Activated T-cell treated with anti-CD3 and anti-CD28 coated beads, Interleukin-2, amount 50 U/mL, for 1 hour (primary cell): ENCODE measurements at places on chromosomes 1 and 21.

- peak; percentile 54 for DNase-seq
Measured at GRCh38 chr1:36576118-36576517, 93.4 kb upstream of the CSF3R start.

DNA sequence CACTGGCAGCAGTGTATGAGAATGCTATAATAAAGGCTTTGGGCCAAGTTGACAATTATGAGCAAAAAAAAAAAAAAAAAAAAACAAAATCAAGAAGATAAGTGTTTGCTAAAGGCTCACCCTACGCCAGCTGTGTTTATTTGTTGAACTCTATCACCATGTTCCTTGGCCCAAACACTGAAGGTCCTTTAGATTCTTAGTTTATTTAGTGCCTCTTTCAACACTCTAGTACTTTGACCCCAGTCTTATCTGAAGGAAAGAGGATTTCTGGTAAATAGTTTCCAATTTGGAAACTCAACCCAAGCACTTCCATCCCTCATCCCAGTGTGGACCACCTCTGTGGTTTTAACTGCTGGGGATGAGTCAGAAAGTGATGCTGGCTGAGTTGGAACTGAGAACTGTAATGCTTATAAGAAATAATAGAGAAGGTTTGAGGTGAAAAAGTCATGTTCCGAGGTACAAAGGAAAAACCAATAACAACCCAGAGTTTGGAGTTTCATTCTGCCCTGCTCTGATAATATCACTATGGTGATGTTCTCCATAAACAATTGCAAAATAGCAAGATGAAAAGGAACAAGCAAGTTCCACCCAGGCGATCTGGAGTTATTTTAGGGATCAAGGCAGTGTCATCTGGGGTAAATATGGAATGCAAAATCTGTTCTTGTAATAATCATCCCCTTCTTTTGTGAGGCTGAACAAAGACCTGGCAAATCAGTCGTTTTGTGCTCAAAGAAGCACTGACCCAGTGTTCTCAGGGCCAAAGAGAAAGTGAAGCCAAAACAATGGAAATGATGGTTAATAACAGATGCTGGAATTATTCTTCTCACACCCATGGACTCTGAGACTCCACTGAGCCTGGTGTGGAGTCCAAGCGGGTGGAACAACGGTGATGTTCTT, 19.7 kb upstream of the CAPZB start:
- no peak for DNase-seq

GRCh38 chr1:228304225-228304624, 96.4 kb downstream of the OBSCN start:
- peak; percentile 5 for DNase-seq

DNA sequence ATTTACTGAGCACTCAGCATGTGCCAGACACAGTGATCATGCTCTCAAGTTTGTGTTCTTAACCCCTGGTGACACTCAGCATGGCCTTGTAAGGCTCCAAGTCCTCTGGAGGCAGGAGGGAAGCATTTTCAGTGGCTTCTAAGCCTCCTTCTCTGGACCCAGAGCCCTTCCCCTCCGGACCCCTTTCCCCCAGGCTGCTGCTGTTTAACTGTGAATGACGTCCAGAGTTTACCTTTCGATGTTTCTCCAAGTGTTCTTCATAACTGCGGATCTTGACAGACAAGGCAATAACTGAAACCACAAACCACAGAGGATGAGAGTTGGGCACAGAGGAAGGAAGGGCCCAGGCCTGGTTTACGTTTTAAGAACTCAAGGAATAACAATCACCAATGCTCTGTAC, 6.5 kb downstream of the MRPS15 start:
- no peak for DNase-seq

DNA sequence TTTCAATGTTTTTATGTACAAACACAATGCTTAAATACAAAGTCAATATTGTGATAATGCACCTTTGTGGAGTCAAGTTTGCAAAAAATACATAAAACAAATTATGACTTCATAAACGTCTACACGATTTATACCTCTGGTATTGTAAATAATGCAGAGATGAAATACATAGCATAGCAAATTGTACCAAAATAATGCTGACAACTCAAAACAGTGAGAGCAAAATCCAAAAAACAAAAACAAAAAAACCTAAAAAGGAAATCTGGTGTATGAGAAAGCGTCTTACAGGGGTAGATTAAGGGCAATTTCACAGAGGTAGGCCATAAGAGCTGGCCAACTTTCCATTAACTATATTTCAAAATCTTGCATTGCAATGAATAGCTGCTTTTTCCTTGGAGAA, 161.5 kb upstream of the LRRC7 start:
- no peak for DNase-seq

DNA sequence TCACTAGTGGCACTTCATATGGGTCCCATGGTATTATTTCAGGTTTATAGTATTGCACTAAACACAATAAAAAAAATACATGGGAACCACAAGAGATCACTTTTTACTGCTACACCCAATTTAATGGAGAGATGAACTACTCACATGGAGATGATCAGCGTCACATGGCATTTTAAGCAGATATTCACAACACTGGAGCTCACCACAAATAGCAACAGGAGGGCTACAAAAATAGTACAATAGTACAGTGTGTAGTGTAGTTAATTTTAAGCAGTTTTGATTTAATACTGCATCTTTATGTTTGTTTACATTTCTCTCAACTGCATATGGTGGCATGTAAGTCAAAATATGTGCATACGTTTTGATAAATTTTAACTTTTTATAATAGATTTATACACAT, 31.0 kb downstream of the SNX7 start:
- DNase-seq = no peak

DNA sequence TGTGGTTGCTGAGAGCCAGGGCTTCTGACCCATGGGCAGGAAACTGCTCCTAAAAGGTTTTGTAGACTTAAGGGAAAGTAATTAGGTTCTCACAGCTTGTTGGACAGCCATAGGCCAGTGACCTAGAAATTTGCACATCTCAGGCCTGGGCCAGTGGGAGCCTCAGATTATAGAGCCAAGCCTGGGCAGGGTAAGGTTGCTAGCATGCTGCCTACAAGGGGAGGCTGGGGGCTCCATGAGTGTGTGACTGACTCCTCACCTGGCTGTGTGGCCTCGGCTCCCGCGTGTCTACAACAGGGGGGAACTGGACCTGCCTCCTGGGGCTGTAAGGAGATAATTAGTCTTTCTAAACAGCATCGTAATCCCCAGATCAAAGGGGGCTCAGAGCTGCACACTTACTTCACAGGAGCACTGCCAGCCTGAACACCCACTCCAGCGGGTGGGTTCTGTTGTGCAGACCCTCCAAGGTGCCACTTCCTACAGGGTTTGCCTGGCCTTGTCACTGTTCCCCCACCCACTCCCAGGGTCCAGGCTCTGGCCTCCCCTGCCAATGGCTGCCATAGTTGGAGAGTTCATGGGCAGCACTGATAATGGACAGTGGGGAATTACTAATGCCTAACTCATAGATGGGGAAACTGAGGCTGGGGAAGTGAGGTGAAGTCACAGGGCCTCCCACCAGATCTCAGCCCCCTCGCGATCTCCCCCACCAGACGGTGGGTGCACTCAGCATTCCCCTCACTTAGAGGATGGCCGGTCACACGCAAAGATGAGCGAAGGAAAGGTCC, 230.4 kb upstream of the TMEM51 start:
- DNase-seq = no peak

DNA sequence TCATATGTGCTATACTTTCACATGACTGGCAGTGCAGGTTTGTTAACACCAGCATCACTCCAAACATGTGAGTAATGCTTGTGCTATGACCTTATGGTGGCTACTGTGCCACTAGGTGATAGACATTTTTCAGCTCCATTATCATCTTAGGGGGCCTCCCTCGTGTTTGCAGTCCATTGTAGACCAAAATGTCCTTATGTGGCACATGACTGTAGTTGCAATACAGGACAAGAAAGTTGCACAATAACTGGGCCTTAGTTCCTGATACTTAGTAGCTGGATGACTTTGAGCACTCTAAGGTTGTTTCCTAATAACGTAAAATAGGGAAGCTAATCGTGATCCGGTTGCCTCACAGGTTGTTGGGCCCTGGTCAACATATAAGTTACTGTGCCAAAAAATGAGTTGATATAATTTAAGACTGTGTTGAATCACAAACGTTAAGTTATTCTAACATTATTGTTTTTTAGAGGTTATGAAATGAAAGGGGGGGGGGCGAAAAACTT, 511 bp upstream of the SNX27 start:
- DNase-seq = no peak

DNA sequence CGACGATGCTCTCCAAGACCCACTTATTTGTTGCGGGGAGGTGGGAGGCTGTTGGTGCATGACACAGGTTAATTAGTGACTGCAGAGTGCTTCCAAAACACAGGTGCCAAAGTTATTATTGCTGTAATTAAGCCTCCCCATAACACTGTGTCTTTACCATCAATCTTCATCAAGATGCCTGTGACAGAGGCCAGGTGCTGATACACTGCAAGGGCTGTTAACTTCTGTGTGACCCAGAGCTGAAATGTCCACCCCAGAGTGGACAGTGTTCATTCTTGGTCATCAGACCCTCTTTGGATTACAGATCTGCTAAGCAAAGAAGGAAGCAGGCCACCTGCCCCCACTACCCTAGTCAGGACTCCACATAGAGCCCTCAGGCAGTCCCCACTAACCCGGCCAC, 55.5 kb downstream of the CAPN8 start:
- no peak for DNase-seq

GRCh38 chr1:192316942-192317450, at the start of gene RGS21:
RGS21 (plus strand) TSS chr1:192316992; CDS start chr1:192343037, 26,045 bp downstream.
- DNase-seq = no peak

- no peak for DNase-seq
Measured at GRCh38 chr1:212618466-212619210, 10.1 kb downstream of the ATF3 start.

- no peak for DNase-seq
Measured at GRCh38 chr21:14677639-14678179, 131.6 kb upstream of the SAMSN1 start.

GRCh38 chr1:116994411-116994810, 7.1 kb upstream of the CD101 start:
- no peak for DNase-seq

- no peak for DNase-seq
Measured at GRCh38 chr1:67749844-67750690, 65.1 kb downstream of the GADD45A start.

GRCh38 chr1:245181158-245181517, 26.4 kb downstream of the KIF26B start:
- no peak for DNase-seq

DNA sequence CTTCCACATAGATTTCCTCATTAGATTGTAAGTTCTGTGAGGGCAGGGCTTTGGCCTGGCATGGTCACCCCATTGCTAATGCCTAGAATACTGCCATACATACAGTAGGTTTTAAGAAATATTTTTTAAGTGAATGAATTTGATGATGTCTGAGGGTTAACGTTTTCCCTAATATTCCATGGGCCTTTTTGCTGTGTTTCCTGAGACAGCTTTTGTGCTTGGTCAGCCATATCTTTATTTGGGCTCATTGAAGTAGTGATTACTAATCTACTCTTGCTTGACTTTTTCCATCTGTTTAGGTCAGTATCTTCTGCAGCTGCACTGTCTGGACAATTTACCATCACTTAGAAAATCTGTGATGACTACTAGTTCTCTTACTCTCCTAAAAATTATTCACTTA, 3.5 kb downstream of the CDC42 start:
- no peak for DNase-seq

GRCh38 chr1:67214420-67215174, 48.3 kb downstream of the IL23R start:
- no peak for DNase-seq

- no peak for DNase-seq
Measured at GRCh38 chr1:68361346-68361910, 88.3 kb downstream of the RPE65 start.

DNA sequence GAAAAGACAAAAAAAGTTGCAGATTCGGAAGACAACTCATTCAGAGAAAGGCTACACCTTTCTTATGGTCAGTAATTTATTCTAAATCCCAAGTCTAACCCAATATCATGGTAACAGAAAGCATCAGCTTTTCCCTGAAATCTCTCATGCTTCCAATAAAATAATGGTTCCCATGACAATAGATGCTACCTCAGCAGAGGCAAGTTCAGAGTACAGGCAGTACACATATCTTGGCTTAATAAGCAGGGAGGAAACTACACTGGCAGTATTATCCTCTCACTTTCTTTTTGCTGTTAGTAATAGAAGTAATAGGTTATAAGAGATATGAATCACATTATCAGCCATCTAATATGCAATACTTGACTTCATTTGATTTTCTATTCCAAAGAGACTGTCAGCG, 137.1 kb downstream of the DPYD start:
- DNase-seq = no peak

GRCh38 chr1:13702425-13703127, 2.6 kb downstream of the PRDM2 start:
- peak; percentile 60 for DNase-seq

DNA sequence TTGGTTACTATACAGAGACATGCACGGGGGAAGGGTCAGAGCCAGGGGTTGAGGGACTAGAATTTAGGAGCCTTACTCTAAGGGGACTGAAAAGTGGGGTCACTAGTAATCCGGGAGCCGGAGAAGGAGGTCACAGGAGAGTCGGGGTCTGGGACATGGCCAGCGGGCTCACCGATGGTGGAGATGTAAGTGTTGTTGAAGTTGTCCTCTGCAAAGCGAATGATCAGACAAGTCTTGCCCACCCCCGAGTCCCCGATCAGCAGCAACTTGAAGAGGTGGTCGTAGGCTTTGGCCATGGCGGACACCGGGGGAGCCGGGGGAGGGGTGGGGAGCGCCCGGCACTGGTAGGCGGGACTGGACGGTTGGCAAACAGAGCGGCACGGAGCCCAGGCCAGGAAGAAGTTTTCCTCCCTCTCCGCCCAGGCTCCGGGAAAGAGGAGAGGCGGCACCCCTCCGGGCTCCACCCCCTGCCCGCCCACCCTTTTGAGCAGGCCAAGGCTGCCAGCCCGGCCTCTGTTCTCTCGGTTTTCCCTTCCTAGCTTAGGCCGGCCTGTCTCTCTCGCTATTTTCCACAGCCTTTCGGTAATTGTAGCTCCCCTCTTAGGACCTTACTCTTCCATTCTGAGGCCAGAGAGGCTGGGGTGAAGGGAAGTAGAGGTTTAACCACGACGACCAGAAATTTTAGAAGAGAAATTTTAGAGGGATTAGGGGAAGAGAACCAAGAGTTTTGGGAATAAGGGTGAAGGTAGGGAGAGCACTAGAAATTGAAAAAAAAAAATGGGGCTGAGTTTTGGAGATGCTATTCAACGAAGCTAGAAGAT, at the start of gene RAB13:
Gene RAB13, minus strand, starts transcription at position 399 of the 821 bp plus-strand sequence. Its CDS starts 103 bp downstream, at position 296.
- DNase-seq = no peak

DNA sequence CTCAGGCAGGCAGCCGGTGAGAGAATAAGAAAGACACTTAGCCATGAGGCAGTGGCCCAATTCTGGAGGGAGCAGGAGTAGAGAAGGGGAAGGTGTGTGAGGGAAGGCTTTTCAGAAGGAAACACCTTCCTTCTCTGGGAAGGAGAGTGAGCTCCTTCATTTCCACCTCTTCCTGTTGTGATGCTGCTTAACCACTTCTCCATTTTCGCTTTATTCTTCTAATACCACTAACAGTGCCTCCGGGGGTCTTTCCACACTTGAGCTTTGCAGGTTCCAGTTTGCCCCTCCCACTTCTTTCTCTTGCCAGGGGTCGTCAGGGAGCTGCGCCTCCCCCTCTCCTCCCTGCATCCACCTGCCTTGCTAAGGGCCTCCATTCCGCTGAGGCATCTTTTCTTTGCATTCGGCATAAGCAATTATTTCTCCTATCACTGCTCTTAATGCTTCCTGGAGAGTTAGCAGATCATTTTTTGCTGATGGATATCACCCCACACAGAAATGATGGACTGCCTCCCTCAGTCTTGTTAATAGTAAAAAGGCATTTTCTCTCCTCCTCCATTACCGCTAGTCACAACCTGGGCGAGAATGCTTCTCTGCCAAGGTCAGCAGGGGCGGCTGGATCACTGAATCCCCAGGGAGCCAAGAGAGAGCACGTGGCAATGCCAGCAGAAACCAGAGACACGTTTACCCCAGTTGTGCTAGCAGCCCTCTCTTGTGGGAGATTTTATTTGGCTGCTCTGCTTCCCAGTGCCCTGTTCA, 74.8 kb downstream of the ELAVL4 start:
- no peak for DNase-seq
